Heart left ventricle (tissue), 16 donors: ENCODE measurements at places on chromosomes 11 and 22. TPM values are rescaled to one million over a fixed set of nuclear protein-coding genes. Genes with fewer than 3 reads are reported as not detected.

DNA sequence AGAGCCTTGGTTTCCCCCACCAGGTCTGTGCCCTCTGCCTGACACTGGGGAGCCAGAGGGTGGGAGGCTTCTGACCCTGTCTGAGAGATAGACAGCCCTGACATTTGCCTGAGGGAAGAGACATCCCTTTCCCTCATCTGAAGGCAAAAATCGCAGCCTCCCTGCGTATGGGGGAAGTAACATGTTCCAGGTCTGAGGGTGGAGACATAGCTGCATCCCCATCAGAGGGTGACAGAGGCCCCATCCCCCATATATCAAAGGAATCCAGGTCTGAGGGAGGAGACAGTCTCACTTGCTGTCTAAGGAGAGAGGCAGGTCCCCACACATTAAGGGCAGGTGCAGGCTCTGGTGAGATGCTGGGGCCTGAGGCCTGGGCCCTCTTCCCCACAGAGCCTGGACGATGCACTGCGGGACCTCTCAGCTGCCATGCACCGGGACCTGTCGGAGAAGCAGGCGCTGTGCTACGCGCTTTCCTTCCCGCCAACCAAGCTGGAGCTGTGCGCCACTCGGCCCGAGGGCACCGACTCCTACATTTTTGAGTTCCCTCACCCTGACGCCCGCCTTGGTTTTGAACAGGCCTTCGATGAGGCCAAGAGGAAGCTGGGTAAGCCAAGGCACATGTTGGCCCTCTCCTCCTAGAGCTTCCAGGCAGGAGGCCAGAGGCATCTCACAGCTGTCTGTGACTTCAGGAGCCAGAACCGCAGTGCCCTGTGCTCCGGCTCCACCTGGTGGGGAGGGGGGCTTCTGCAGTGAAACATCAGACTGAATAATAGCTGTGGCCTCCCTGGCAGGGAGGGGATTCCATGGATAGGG is 16.1 kb upstream of the RELT start:
- no peak for DNase-seq

DNA sequence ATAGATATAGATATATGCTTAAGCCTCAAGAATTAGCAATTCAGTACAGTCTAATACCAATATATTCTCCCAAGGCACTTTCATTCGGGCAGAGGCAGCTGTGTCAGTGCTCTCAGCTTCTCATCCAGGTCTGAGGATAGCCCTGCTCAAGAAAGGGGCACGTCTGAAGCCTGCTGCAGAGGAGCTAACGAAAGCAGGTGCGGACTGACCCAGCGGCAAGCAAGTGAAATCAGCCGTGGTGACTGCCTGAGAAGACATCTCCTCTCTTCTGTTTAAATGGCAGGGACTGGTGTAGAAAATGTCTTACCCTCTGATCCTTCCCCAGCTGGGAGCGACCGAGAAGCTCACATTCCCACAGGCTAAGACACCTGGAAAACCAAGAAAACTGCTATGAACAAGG is 468.6 kb downstream of the BRD1 start:
- no peak for DNase-seq

- DNase-seq: no peak
These were observed 92.6 kb downstream of the CTTN start for GRCh38 chr11:70490723-70491558.

DNA sequence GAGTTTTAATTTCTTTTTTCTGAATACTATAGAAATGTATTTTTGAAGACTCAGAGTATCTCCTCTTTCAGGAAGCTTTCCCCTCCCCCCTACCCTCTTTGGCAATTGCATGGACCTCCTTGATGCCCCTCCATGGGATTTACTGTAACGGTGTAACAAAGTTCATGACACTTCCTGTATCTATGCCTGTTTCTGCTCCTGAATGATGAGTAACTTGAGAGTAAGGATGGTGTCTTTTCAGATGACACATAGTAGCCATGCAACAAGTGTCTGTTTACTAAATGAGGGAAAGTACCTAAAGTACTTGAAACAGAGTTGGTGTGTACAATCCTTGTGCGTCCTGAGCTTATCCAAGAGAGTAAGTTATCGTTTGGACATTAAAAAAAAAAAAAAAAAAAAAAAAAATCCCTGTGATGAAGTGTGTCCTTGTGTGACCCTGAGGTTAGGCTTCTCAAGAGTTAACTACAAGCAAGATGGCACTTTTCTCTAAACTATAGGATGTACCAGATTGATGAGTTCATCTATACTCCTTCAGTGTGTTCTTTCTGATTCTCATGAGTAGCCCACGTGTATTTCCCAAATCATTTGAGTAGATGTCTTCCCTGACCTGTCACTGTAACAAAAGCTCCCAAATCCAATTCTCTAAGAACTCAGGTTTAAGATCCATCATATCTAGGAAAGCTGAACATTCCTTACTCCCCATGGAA is 7.4 kb downstream of the ETS1 start:
- no peak for DNase-seq

DNA sequence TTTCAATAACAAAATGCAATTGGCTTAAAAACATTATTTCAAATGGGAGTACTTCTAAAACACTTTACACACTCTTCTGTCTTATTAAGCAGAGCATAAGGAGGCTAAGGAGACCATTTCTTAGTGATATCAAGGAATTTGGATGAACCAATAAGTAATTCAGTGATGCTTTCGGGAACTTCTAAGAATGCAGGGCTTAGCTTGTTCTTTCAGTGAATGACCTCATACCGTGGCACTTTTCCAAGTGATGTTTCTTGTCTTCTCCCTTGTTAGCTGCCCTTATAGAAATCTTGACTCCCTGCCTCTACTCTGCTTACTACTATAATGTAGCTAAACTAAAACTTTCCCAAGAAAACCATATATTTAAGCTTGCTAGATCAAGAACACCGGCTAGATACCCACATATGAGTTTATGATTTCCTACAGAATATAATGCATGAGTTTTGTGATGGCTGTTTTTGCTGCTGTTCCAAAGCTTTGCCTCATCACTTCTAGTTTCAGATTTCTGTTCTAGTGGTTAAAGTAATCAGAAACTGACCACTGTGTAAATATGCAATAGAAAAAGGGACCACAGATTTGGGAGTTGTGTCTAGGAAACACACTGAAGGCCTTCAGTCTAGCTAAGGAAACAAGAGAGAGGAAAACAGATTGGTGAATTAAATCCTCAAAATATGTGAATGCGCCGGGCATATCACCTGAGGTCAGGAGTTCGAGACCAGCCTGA is 37.5 kb upstream of the STK33 start:
- no peak for DNase-seq

DNA sequence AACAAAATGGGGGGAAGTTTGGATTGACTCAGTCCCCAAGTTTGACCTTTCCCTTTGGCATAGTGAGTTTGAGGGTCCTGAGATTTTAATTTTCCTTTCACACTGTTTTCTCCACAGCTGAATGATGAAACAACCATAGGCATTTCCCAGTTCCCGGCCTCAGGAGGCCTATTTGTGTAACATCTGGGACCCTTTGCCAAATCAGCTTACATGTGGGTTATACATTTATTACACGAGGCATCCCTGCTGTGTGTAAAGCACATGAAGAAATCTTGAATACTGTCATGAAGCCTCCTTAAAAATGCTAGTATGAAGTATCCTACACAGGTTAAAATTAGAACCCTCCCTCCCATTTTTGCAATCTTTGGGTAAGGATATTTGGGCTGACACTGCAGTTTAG is 44.6 kb upstream of the SPON1 start:
- no peak for DNase-seq

GRCh38 chr11:100961633-100962032 is 168.0 kb downstream of the PGR start:
- DNase-seq: no peak

DNA sequence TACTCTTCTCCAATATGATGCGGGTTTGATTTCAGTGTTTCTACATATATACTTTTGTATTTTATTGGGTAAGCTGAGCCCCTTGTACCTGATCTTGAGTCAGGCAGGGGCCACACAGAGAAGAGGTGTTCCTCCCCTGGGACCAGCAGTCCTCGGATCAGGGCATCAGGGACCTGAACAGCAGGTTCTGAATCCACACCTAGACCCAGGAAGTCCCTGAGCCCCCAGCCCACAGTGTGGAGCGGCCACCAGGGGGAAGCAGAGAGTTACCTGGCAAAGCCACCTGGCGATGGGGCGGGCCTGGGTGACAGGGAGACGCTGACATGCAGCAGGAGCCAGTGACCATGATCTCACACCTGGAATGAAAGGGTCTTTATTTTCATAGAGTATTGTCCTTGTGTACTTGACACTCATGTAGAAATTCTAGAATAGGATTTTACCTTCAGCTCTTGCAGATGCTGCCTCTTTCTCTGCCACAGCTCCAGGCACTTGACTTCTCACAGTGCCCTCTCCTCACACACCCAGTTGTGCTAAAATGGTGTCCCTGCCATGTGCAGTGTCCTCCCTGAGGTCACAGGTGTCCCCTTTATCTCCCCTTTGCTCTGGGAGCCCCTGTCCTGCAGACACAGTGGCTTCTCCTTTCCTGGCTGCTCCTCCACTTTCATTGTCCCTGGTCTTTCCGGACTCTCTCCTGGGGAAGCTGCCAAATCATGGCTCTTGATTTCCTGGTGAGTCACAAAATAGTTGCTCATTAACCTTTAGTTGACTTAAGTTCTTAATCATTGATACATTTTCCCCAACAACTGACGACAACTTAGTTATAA is 48.5 kb downstream of the GGTLC2 start:
- no peak for DNase-seq

DNA sequence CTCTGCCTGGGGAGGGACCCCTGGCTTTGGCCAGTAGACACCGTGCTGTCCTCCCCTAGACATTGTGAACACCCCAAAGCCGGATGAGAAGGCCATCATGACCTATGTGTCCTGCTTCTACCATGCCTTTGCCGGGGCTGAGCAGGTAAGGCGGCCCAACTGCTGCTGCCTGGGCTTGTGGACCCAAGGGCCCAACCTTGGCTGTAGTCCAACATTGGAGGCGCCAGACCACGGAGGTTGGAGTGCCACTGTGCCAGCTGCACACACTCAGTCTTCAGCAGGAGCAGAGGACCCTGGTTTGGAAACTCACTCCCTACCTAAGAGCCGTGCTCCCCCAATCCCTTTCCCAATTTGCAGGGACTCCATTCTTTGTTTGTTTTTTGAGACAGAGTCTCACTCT is 9.4 kb downstream of the ACTN3 start:
- no peak for DNase-seq

DNA sequence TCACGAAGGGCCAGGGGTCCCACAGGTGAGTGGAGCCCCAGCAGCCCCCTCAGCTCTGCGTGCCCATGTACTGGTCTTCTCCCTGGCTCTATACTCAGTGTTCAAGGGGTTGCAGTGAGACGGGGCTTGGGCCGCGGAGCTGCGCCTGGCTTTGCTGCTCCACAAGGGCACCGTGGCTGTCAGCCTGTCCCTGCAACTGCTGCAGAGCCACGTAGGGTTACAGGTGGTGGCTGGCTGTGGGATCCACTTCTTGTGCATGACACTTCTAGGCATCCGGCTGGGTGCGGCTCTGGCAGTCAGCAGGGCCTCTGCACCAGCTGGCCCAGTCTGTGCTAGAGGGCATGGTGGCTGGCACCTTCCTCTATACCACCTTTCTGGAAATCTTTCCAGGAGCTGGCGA is 14.3 kb downstream of the MTFP1 start:
- DNase-seq: no peak

GRCh38 chr11:43545610-43546009 is 134.9 kb upstream of the HSD17B12 start:
- DNase-seq: no peak

- no peak for DNase-seq
These were observed 148.8 kb downstream of the BLID start for GRCh38 chr11:121967131-121967704.

- DNase-seq: no peak
These were observed 119.7 kb upstream of the ZC3H12C start for GRCh38 chr11:109973486-109973885.

DNA sequence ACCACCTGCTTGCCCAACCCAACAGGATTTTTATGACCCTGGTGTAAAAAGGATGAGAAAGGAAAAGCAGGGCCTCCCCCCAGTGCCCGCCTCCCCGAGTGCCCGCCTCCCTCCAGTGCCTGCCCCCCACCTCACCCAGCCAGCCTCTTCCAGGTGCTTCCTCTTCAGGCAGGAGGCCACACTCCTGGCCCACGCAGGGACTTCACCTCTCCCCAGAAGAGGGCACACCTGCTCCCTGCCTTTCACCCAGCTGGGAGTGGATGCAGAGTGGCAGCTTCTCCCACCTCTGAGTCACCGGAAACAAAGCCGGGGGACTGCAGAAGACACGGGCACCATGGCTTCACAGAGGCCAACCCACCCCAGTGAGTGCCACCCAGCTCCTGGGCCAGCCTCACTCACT is 16.1 kb downstream of the CPT1A start:
- DNase-seq: no peak

DNA sequence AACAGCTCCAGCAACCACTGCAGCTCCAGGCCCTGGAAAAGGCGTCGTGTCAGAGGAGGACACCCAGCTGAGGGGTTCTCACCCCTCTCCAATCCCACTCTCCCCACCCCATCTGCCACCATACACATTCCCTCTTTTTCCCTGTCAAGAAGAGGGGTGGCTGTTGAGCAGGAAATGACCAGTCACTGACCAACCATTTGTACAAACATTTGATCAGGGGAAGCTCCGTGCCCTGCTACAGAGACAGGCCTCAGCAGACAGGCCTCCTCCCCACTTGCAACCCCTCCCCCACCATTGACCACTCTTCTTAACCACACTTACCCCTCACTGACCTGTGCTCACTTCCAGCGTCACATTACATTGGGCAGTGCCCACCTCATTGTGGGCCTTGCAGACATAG is 2.3 kb upstream of the VSIG2 start:
- DNase-seq: no peak

DNA sequence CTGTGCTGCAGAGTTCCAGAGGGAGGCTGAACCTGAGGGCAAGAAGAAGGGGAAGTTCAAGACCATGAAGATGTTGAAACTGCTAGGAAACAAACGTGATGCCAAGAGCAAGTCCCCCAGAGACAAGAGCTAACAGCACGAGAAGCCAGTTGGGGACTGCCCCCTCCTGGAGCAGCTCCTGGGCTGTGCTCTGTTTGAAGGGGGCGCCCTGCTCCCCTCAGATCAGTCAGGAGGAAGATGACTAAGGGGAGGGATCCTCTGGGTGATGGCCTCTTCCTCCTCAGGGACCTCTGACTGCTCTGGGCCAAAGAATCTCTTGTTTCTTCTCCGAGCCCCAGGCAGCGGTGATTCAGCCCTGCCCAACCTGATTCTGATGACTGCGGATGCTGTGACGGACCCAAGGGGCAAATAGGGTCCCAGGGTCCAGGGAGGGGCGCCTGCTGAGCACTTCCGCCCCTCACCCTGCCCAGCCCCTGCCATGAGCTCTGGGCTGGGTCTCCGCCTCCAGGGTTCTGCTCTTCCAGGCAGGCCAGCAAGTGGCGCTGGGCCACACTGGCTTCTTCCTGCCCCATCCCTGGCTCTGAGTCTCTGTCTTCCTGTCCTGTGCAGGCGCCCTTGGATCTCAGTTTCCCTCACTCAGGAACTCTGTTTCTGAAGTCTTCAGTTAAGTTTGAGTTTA is 12.6 kb downstream of the C22orf23 start:
- DNase-seq: no peak

MAFF gene
- 4.0 TPM for total RNA-seq

TMEM126A gene
- total RNA-seq: 74.4 TPM

OR8G1 gene
- not detected for total RNA-seq

TRIM22 gene
- 10.1 TPM for total RNA-seq

KRTAP5-2 gene
- total RNA-seq: not detected

NDUFA6 gene
- total RNA-seq: 253 TPM
